NAMALWA (cell line): ENCODE measurements at places on chromosomes 11 and 22.

- peak; percentile 84 for DNase-seq
Observed at GRCh38 chr22:22450343-22450839, 58.2 kb downstream of the ZNF280B start.

- no peak for DNase-seq
Observed at GRCh38 chr22:17098379-17098819, 13.6 kb downstream of the IL17RA start.

DNA sequence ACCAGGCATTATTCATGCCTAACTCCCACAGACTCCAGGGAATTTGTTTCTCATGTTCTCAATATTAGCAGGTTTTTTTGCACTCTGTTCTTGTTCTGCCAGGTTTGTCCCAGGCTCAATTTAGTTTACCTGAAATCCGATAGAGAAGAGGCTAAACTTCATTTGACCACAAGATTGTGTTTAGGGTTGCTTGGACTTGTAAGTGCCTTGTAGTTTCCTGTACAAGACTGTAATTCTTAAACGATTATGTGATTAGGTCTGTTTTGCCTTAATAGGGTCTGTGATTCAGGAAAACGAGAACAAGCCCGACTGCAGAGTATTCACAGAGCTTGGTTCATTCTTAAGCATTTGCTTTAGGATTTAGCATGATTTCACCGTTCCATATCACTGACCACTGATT, 1.8 kb downstream of the PRSS23 start:
- no peak for DNase-seq

- DNase-seq: no peak
Observed at GRCh38 chr22:21591695-21592094, 24.2 kb downstream of the UBE2L3 start.

DNA sequence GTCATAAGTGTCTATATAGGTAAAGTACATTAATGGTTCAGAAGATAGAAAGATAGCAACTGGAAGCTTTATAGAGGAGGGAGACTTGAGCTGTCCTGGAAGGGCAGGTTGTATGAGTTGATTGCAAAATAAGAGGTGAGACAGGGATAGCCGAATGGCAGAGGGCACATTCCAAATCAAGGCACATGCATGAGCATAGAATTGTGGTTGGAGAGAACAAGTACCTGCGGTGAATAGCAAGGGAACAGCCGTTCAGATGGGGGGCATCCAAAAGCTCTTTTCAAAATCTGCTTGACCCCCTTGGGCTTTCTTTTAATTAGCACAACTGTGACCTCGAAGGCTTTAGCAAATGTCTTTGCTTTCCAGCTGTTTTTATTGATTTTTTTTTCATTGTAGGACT, 473.0 kb upstream of the CCDC90B start:
- no peak for DNase-seq

GRCh38 chr11:134646561-134646960, 234.5 kb upstream of the B3GAT1 start:
- no peak for DNase-seq

DNA sequence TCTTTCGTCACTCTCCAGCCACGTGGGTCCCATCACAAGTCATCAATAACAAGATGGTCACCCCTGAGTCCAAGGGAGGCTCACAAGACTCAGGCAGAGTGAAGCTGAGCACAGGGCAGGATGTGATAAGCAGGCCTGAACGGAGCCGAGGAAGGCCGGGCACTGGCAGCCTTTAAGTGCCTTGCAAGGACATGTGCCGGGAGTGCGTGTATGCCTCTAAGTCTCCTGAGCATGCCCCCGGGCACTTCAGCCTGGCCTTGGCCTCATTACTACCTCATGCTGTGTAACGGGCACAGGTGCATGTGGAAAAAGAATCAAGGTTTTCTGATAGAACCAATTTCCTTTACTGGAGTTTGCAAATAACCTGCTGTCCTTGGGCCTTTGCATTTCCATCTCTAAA, 55.8 kb downstream of the UBASH3B start:
- DNase-seq: no peak

DNA sequence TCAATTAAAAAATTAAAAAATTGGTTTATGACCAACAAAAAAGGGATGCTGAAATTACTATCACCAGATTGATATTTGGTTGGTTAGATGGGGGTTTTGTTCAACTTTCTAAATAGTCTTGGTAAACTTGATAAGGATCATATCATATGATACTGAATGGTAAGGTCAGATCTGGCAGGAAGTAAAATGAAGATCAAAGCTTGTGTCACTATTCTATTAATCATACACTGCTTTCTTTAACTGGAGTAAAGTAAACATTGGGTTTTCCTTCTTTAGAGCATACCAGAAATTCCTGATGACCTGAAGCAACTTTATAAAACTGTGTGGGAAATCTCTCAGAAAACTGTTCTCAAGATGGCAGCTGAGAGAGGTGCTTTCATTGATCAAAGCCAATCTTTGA, 40.2 kb downstream of the RRM1 start:
- no peak for DNase-seq

- peak; percentile 28 for DNase-seq
Observed at GRCh38 chr11:78354408-78355308, 63.0 kb downstream of the GAB2 start.

- peak; percentile 33 for DNase-seq
Observed at GRCh38 chr22:28955817-28956216, 72.4 kb downstream of the ZNRF3 start.

- DNase-seq: no peak
Observed at GRCh38 chr11:87116185-87116584, 78.5 kb downstream of the TMEM135 start.

DNA sequence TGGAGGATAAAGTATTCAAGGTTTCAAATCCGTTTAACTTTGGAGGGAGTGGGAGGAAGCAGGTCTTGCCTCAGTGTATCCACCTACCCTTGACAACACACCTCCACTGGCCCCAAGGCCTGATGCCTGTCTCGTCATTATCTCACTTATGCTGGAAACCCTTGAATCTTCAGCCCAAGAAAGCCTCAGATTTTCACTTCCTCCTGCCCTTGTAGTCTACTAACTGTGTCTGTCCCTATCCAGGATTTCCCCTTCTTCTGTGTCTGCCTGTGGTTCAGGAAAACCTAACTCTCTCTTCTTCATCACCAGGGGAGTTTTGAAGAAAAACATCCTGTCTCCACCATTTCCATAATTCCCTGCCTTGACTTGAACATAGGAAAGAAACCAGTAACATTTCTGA, 56.1 kb downstream of the SYT9 start:
- no peak for DNase-seq

- no peak for DNase-seq
Observed at GRCh38 chr11:123822599-123822998, 16.4 kb upstream of the OR6M1 start.

GRCh38 chr11:111777094-111778046, 11.2 kb upstream of the PPP2R1B start:
- peak; percentile 85 for DNase-seq

DNA sequence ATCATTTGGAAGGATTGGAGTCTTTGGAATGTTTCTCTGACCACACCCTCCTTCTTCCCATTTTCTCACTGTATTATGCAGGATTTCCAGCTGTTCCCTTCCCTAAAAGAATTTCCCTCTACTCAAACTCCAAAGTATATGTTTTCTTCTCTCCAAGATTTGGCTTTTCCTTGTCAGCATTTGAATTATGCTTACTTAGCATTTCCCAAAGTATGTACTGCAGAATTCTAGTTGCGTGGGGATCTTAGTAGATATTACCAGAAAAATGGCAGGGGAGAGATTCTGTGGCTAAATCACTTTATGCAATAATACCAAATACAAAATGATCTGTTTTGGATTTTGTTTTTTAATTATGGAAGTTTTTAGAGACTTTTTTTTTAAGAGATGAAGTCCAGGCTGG, 142.3 kb downstream of the OR4C45 start:
- DNase-seq: no peak

DNA sequence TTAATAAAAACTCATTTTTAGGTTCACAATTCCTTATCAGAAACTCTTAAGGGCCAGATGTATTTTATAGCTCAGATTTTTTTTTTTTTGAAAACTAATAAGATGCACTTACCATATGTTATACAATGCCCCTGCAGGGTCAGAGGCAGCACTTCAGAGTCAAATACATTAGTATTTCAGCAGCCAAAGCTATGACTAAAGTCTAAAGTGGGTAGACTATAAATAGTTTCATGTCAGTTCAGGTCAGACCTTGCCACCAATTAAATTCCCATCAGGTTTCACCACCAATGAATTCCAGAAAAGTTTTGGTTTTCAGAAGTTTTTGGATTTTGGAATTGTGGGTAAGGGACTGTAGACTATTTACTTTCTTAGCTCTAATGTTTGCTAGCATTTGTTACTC, 75.9 kb downstream of the FAM83F start:
- DNase-seq: no peak

- no peak for DNase-seq
Observed at GRCh38 chr11:69511358-69512055, 30.0 kb downstream of the LINC01488 start.

DNA sequence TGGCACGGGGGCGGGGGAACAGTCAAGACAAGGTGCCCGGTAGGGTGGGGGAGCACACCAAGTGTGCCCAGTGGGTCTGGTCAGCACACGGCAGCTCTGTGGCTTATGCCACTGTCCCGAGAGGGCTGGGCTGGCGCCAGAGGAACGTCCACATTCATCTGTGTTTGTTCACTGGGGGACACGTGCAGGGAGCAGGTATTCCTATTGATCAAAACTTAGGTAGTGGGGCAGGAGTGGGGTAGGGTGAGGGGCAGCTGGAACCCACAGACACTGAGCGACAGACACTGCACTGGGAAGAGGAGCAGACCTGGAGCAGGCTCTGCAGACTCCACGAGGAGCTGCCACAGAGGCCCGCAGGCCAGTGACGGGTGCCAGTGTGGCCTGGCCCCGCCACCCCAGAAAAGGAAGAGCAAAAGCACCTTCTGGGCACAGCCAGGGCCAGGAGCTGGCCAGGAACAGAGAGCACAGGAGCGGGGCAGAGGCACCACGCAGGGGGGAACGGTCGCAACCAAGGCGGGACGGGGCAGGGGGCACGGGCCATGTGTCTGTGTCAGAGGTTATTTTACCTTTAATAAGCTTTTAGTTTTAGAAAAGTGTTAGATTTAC, 2.1 kb upstream of the MOB2 start:
- no peak for DNase-seq

DNA sequence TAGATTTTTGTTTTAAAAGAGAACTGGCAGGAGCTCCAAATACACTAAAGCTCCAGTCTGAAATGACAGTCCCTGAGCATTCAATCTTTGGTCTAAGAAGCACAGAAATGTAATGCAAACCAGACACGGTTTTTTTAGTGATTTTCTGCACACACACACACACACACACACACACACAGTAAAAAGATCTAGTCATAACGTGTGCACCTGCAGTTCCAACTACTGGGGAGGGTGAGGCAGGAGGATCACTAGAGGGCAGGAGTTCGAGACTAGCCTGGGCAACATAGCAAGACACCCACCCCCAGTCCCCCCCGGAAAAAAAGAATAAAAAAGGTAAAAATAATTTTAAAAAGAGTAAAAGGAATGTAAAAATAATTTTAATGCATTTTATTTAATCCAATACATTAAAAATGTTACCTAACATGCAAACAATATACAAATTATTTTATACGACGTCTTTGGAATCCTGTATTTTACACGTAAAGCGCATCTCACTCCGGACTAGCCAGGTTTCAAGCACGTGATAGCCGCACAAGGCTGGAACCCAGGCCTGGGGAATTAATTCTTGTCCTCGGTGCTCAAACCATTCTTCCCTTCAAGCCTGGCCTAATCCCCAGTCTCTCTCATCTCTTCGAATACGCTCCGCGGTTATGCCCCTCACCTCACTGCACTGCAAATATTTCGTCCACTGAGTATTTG, 762 bp upstream of the TBC1D22A start:
- peak; percentile 52 for DNase-seq

- DNase-seq: no peak
Observed at GRCh38 chr11:20248121-20248772, 88.0 kb upstream of the DBX1 start.

GRCh38 chr11:31243706-31244105, 125.8 kb downstream of the DCDC1 start:
- no peak for DNase-seq

DNA sequence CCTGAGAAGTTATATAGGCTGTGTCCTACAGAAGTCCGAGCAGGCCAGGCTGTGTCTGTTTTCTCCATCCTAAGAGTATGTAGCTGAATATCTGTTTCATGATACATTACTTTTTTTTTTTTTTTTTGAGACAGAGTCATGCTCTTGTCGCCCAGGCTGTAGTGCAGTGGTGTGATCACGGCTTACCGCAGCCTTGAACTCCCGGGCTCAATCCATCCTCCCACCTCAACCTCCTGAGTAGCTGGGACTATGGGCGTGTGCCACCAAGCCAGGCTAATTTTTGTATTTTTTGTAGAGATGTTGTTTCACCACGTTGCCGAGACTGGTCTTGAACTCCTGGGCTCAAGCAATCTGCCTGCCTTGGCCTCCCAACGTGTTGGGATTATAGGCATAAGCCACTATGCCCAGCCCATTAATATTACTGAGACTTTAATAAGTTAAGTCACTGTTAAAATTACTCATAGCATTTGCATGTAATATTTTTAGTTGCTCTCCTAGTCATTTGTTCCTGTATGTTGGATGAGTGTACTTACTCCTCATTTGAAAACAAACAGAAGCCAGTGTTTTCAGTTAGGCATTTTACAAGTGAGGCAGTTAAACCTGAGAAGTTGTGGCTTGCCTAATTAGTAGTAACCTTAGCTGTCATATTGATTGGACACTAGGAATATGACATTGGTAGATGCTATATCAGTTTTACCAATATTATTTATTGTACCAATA, 26.1 kb downstream of the DRG1 start:
- DNase-seq: no peak
